A673 (cell line): ENCODE measurements at places on chromosomes 5 and 9. TPM values are rescaled to one million over a fixed set of nuclear protein-coding genes. Genes with fewer than 3 reads are reported as not detected.

DNA sequence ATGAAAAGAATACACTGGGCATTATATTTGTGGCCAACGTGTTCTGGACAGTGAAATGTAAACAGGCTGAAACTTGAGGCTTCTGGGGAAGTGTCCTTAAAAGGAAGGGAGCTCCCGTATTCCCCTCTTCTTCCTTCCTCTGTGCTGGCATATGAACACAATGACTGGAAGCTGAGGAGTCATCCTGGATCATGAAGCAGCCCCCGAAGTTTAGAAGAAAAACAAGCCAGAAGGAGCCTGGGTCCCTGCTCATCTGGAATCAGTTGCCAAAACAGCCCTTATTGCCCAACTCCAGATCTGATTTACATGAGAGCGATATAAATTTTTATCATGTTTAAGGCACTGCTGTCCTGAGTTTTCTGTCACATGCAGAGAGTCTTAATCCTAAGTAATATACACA lies 65.4 kb upstream of the SLC1A1 start:
- no peaks in the 10 kb centered on the region for H3K4me1 ChIP-seq
- no peaks in the 10 kb centered on the region for H3K36me3 ChIP-seq
- DNase-seq: no peak

- no peak for DNase-seq
- H3K36me3 ChIP-seq: no peaks in the 10 kb centered on the region
- no peaks in the 10 kb centered on the region for H3K27me3 ChIP-seq
- peaks cover 4% of the 10 kb centered on the region for H3K4me1 ChIP-seq
Observed at GRCh38 chr9:7316166-7316795, 483.3 kb downstream of the DMAC1 start.

The STPG3 gene
- total RNA-seq: 0.35 TPM in 1 of 2 replicates, not detected in the other

- DNase-seq: no peak
- H3K27ac ChIP-seq: no peak overlapping the region
- H3K4me1 ChIP-seq: no peaks in the 10 kb centered on the region
- H3K4me3 ChIP-seq: no peak overlapping the region
Observed at GRCh38 chr5:133624316-133624715, 12.0 kb upstream of the FSTL4 start.

- DNase-seq: no peak
- H3K4me3 ChIP-seq: no peak overlapping the region
- no peaks in the 10 kb centered on the region for H3K27me3 ChIP-seq
- no peak overlapping the region for H3K27ac ChIP-seq
- no peaks in the 10 kb centered on the region for H3K4me1 ChIP-seq
Observed at GRCh38 chr5:1535646-1536045, 11.9 kb upstream of the LPCAT1 start.

DNA sequence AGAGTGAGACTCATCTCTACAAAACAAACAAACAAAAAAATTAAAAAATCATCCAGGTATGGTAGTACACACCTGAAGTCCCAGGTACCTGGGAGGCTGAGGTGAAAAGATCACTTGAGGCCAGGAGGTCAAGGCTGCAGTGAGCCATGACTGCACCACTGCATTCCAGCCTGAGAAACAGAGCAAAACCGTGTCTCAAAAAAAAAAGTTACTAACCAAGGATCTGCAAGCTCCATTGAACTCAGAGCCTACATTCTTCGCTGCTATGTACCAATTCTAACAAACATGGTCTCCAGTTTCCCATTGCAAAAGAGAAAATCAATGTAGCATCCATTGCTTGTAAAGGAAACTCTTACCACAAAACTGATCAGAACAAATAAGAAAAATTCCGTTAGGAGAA lies 33.5 kb downstream of the MTMR12 start:
- DNase-seq: no peak
- peaks cover 8% of the 10 kb centered on the region for H3K36me3 ChIP-seq
- peaks cover 15% of the 10 kb centered on the region for H3K4me1 ChIP-seq
- H3K4me3 ChIP-seq: no peak overlapping the region
